Right renal pelvis (tissue), 4 donors: ENCODE measurements at places on chromosomes 13 and 19. TPM values are rescaled to one million over a fixed set of nuclear protein-coding genes. Genes with fewer than 3 reads are reported as not detected.

The CNFN gene
- polyA plus RNA-seq: 2.1 TPM

The ZNF626 gene
- 32.3 TPM for polyA plus RNA-seq

The DENND1C gene
- polyA plus RNA-seq: 37.5 TPM

The APC2 gene
- polyA plus RNA-seq: 1.6 TPM

The SOX21 gene
- polyA plus RNA-seq: 0.48 TPM

The KCNC3 gene
- 31.9 TPM for polyA plus RNA-seq

The PODNL1 gene
- polyA plus RNA-seq: 1.6 TPM

The MEIS3 gene
- 28.0 TPM for polyA plus RNA-seq

The COG3 gene
- polyA plus RNA-seq: 34.0 TPM

DNA sequence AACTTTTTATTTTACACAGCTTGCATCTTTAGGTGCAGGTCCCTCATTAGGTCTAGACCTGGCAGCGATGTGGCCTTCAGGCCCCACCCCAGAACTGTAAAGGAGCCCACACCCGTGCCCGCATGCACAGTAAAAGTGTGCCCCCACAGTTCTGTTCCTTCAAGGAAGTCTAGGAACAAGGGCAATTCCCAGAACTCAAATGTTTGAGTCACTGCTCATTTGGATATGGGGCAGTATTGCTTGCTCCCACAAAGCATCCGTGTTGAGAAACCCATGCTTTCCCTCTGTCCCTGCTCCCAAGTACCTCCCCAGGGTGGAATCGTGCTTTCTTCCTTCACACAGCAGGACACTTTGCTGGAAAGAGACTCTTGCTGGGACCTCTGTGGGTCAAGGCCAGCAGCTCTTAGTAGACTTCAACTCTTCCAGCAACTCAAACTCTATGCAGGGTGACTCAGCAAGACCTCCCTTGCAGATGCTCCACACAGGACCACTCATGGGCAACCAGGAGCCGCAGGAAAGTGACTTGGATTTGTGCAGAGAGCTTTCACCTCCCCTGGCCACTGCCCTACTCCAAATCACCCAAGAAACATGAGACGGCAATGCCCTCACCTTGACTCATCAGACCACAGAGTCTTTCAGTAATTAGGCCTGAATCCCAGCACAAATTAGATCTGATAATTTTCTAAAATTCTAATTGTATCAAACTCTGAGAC lies 12.3 kb downstream of the SLC7A1 start:
- DNase-seq: no peak

GRCh38 chr19:7970716-7971448 lies 27.4 kb upstream of the TIMM44 start:
- DNase-seq: no peak

GRCh38 chr19:7304200-7304599 lies 10.0 kb upstream of the INSR start:
- no peak for DNase-seq

- DNase-seq: no peak
Measured at GRCh38 chr19:19321141-19321577, 530 bp downstream of the MAU2 start.

DNA sequence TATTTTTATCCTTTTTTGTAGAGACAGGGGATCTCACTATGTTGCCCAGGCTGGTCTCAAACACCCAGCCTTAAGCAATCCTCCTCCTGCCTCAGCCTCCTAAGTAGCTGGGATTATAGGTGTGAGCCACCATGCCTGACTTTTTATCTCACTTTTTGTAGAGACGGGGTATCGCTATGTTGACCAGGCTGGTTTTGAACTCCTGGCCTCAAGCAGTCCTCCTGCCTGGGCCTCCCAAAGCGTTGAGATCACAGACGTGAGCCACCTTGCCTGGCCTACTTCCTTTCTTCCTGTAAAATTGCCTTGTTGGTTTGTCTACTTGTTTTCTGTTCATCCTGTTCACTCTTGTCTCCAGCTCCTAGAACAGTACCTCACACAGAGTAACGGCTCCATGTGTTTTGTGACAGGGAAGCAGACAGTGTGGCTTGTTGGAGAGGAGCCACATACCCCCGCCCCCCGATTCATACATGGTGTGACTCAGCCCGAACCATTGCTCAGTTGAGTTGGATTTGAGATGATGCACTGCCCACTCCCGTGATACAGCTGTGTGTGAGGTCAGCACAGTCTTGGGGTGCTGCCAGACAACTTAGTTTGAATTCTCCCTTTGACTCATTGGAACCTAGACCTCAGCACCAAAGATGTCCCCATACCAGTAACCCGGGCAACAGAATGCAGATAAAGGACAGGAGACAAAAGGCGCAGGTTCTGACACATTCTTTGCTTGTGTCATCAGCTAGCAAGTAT lies 34.2 kb downstream of the GPR42 start:
- DNase-seq: no peak

- DNase-seq: no peak
Measured at GRCh38 chr13:51804295-51805172, 571 bp upstream of the DHRS12 start.

DNA sequence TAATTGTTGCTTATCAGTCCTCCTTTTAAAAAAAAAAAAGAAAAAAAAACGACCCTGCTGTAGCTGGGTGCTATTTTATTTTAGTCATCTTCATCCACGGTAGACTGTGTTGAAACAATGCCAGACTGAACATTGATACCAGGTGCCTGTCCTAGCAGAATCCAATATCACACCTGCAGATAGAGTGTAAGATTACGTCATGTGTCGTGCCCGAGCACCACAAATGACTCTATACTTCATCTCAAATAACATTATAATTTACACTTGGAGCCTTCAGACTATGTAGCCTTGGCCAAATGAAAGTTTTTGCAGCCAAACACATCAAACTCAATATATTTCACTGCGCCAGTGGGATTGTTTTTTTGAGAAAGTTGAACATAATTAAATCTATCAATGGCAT lies 410.6 kb downstream of the FGF9 start:
- no peak for DNase-seq

DNA sequence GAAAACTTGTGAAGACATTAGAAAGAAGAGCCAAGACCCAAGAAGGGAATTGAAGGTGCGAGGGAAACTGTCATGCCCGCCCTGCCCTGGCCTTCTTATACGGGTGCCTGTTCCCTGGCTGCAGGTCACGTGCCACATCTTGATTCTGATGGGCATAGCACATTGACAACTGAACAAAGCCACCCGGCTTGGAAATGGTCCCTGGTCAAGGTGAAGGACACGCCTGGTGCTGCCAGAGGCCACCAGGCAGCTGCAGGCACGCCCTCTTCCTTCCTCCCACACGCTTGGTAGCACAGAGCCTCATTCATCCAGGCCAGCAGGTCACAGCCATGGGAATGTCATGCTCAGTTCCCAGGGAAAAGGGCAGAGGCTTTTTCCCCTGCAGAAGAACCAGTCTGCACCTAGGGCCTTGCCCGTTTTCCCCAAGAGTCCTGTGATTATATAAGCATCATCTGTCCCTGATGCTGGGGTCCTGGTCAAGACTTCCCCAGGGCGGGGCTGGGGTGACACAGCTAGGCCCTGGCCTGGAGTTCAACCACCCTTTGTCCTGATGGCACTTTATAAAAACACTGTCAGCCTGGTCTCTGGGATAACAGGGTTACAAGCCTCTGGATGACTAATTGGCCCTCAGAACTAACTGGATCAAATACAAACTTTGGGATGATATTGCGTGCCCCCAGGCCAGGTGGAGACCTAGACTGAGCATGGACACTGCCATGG lies 56.0 kb downstream of the CDADC1 start:
- DNase-seq: no peak

DNA sequence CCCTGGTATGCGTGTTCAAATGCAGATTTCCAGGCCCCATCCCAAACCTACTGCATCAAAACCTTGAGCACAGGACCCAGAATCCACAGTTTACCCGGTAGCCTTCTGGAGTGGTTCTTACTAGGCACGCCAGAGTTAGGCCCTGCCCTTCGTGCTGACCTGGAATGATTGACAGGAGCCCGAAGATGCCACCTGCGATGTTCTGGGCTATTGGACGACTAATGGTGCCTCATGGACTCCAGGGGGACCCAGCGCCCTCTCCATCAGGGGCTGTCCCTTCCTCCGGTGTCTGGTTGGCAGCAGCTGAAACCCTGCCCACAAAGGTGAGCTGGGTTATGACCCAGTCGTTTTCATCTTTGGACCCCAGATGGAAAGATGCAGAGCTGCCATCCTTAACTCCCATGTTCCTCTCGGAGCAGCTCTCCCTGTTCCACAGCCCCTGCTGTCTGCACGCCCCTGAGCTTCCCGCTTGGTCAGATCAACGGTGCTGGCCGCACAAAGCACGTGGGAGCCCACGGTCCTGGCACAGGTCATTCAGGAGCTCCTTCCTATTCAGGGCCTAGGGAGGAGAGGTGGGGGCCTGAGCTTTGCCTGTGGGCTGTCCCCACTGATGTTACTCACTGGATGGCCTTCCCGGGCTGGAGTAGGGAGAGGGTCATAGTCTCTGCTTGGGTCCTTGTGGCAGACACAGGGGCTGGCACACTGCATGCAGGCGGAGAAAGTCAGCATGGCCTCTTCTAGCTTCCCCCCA lies 65.8 kb downstream of the GPR12 start:
- DNase-seq: no peak

DNA sequence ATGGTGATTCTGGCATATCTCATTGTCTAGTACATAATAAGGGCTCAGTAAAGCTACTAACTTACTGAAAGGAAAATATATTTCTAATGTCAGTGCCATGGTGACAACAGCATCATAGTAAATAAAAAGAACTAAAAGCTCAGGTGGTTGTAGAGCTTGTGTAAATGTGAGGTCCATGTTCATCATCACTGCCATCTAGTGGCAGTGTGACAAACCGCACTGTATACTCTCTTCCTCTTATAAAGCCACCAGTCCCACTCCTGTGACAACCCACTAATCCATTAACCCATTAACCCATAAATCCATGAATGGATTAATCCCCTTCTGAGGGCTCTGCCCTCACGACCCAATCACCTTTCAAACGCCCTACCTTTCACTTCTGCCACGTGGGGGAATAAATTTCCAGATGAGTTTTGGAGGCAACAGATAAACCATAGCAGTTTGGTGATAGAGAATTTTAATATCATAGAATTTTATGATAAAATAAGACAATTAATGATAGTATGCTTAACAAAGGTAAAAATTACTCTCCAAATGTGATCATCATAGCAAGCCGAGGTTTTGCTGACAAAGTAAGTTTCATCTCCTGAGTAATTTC lies 160.4 kb upstream of the SGCG start:
- DNase-seq: peak; percentile 38

DNA sequence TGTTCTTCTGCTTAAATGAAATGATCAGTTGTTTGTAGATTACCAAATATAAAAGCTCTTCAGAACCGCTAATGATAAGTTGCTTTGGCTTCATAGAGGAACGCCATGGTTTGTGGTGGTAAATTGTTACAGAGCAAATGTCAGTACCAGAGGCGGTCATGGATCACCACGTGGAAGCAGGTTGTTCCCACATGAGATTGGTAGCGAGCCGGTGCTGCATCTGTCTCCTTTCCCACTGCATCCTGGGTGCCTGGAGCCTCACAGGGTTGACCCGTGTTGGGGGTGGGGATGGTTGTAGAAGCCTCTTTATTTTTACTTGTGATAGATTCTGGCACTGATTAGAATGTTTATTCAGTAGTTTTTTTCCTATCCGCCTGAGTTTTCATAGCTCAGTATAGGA lies 14.7 kb downstream of the GARRE1 start:
- no peak for DNase-seq

DNA sequence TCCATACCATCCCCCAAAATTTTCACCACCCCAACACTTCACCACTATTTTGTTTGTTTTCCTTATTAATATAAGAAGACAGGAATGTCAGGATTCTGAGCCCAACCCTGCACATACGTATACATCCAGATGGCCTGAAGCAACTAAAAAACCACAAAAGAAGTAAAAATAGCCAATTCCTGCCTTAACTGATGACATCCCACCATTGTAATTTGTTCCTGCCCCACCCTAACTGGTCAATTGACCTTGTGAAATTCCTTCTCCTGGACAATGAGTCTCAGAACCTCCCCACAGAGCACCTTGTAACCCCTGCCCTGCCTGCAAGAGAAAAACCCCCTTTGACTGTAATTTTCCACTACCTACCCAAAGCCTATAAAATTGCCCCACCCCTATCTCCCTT lies 132.5 kb downstream of the ZNF675 start:
- no peak for DNase-seq

- DNase-seq: no peak
Measured at GRCh38 chr19:12834976-12835757, 788 bp upstream of the RTBDN start.

- peak; percentile 6 for DNase-seq
Measured at GRCh38 chr13:80716610-80717081, 375.7 kb upstream of the SPRY2 start.

GRCh38 chr13:80166352-80166751 lies 174.6 kb downstream of the SPRY2 start:
- DNase-seq: no peak
